HCEC 1CT (cell line): ENCODE measurements at places on chromosomes 2 and 18.

GRCh38 chr2:237291138-237291792, 122.7 kb downstream of the COL6A3 start:
- DNase-seq: peak; percentile 99

- DNase-seq: no peak
Observed at GRCh38 chr2:207319316-207319715, 153.6 kb upstream of the KLF7 start.

GRCh38 chr2:179235463-179236108, 29.0 kb downstream of the SESTD1 start:
- no peak for DNase-seq

DNA sequence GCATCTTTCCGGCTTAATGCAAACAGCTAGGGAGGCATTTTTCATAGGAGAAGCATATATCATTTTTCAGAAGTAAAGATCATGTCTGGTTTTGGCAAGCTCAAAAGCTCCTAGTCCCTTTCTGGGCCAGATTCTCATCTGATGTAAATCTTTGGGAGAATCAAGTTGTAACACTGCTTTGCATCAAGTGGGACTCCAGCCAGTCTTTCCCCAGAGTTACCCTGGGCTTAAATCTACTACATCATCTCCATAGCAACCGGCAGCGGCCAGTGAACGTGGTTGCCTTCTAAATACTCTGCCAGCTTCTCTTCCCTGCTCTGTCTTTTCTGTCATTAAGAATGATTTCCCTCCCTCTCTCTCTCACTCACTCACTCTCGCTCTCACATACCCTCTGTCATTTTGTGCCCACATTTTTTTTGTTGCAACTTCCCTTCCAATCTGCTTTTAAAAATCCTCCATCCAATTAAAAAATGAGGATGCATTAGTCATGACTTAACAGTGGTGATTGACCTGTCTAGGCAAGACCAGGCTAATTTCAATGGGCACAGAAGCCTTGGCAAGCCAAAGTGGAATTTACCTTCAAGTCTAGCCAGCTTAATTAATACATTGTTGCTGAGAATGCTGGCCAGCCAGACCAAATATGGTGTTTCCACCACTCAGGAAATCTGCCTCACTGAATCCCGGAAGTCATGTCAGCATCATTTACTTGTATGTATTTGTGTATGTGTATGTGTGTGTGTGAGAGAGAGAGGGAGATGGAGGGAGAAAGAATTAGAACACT, 93.0 kb downstream of the NRP2 start:
- DNase-seq: no peak

DNA sequence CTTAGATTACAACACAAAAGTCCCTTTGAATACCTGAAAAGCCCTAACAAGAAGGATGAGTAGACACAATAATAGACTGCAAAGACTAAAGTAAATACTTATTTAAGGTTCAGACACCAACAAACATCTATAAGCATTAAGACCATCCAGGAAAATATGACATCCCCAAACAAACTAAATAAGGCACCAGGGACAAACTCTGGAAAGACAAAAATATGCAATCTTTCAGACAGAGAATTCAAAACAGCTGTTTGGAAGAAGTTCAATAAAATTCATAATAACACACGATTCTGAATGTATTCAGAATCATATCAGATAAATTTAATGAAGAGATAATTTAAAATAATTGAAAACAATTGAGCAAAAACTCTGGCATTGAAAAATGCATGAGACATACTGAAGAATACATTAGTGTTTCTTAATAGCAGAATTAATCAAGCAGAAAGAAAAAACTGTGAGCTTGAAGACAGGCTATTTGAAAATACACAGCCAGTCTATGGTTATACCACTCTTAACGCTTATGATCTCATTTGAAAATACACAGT, 1388.8 kb downstream of the DSC3 start:
- DNase-seq: no peak

DNA sequence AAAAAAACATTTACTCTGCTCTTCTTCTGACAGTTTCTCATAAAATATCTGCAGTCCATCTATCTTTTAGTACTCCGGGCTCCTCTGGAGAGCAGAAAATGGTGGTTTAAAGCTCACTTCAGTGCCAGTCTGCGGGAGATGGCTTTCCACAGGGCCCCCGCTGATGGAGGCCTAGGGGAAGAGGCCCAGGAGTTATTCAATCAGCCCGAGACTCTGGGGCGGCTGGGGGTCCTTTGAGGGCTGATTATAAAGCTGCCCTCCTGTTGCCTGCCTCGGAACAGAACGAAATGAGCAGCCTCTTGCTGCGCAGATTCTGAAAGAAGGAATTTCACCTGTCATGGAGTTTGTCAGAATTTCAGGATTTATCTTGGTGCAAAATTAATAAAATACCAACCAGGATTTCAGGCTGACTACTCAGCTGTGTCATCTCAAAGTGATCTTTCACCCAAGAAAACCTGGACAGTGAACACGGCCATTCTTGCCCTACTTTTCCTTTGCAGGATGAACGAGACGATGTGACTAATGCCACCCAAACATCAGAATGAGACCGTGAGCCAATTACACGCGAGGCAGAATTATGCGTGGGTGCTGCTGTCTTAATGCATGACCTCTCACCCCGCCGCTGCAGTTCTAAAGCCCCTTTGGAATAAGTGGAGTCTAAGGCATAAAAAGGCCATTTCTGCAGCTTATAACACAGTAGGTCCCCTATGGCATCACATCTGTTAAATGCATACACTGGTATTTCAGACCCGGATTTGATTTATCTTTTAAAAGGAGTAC, 273.8 kb downstream of the ZNF521 start:
- DNase-seq: no peak
